Upper lobe of right lung (tissue), 1 donor: ENCODE measurements at places on chromosomes 13 and 19. TPM values are rescaled to one million over a fixed set of nuclear protein-coding genes. Genes with fewer than 3 reads are reported as not detected.

- H3K4me3 ChIP-seq: no peak overlapping the region
- peaks cover 7% of the 10 kb centered on the region for H3K36me3 ChIP-seq
Measured at GRCh38 chr19:6274756-6275155, 5.0 kb downstream of the MLLT1 start.

GRCh38 chr13:52405369-52405766, 604 bp downstream of the THSD1 start:
- peak overlapping the region; percentile 69 for H3K4me3 ChIP-seq
- no peak for DNase-seq
- no peaks in the 10 kb centered on the region for H3K36me3 ChIP-seq
- peak overlapping the region; percentile 78 for H3K27ac ChIP-seq
- H3K27me3 ChIP-seq: no peaks in the 10 kb centered on the region
- peaks cover 17% of the 10 kb centered on the region for H3K4me1 ChIP-seq

DNA sequence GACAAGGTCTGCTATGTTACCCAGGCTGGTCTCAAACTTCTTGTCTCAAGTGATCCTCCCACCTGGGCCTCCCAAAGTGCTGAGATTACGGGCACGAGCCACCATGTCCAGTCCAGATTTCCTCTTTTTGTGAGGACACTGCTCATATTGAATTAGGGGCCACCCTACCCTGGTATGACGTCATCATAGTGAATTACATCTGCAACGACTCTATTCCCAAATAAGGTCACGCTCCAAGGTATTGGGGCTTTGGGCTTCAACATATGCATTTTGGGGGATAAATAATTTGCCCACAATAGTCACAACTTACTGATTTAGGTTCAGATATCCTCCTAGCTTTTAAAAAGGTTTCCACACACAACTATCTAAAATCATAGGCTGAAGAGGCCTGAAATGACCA, 9.5 kb downstream of the SLC15A1 start:
- H3K4me3 ChIP-seq: no peak overlapping the region
- no peaks in the 10 kb centered on the region for H3K27me3 ChIP-seq
- no peaks in the 10 kb centered on the region for H3K4me1 ChIP-seq
- H3K27ac ChIP-seq: no peak overlapping the region

- H3K36me3 ChIP-seq: no peaks in the 10 kb centered on the region
- DNase-seq: no peak
- no peak overlapping the region for H3K4me3 ChIP-seq
- H3K27me3 ChIP-seq: no peaks in the 10 kb centered on the region
- H3K4me1 ChIP-seq: no peaks in the 10 kb centered on the region
Measured at GRCh38 chr13:48760626-48761025, 106.9 kb downstream of the CYSLTR2 start.

GRCh38 chr19:29247872-29248271, 34.9 kb upstream of the UQCRFS1 start:
- no peak for DNase-seq
- no peaks in the 10 kb centered on the region for H3K4me1 ChIP-seq
- peaks cover 14% of the 10 kb centered on the region for H3K27me3 ChIP-seq

- no peaks in the 10 kb centered on the region for H3K36me3 ChIP-seq
- H3K4me1 ChIP-seq: no peaks in the 10 kb centered on the region
- no peak overlapping the region for H3K4me3 ChIP-seq
- no peaks in the 10 kb centered on the region for H3K27me3 ChIP-seq
Measured at GRCh38 chr13:32347651-32348050, 32.3 kb downstream of the BRCA2 start.

- no peak overlapping the region for H3K4me3 ChIP-seq
- peaks cover 72% of the 10 kb centered on the region for H3K36me3 ChIP-seq
- no peak for DNase-seq
- no peaks in the 10 kb centered on the region for H3K4me1 ChIP-seq
Measured at GRCh38 chr19:7932276-7932929, 6.5 kb upstream of the CTXN1 start.

GRCh38 chr13:19606737-19607136, 26.7 kb upstream of the MPHOSPH8 start:
- no peak overlapping the region for H3K27ac ChIP-seq
- no peak for DNase-seq
- no peaks in the 10 kb centered on the region for H3K36me3 ChIP-seq
- peaks cover 7% of the 10 kb centered on the region for H3K4me1 ChIP-seq

DNA sequence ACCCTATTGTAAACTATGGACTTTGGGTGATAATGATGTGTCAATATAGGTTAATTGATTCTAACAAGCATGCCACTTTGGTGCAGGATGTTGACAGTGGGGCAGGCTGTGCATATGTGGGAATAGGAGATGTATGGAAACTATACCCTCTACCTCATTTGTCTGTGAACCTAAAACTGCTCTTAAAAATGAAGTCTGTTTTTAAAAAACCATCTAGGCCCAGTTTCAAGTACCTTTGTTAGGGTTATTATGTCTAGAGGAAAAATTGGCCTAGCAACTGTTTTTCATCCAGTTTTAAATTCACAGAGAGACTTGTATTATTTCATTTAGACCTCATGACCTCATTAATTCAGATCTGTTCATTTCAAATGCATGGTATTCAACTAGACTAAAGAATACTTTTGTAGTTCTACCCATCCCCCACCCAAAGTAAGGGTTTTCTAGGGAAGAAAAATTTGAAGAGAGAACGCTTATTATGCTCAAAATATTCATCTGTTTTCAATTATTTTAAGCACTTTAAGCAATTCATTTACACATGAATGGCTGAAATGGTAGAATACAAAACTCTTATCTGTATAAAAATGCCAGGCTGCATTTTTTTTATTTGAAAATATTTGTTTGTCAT, 1781.9 kb upstream of the MIR17HG start:
- H3K4me3 ChIP-seq: no peak overlapping the region
- no peak for DNase-seq
- H3K4me1 ChIP-seq: no peaks in the 10 kb centered on the region
- no peak overlapping the region for H3K27ac ChIP-seq

- no peak overlapping the region for H3K27ac ChIP-seq
- no peaks in the 10 kb centered on the region for H3K27me3 ChIP-seq
- H3K4me3 ChIP-seq: no peak overlapping the region
Measured at GRCh38 chr13:113803409-113804016, 44.5 kb downstream of the TMEM255B start.

DNA sequence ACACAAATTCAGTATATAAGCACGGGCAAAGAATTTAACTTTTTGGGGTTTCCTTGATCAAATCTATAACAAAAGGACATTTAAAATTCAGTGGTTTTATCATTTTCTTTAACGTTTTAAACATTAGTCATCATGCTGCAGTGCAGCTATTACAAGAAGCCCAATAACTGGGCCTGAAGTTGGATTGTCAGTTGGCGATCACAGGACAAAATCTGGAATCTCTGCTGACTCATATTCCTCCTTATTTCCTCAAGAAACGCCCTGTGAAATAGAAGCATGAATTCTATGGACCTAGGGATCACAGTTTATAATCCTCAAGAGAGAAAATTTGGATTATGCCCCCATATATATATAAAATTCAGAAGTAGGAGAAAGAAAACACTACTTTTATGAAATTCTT, 971.6 kb upstream of the MIR17HG start:
- no peak overlapping the region for H3K27ac ChIP-seq
- H3K4me3 ChIP-seq: no peak overlapping the region
- no peak for DNase-seq
- no peaks in the 10 kb centered on the region for H3K27me3 ChIP-seq
- no peaks in the 10 kb centered on the region for H3K36me3 ChIP-seq

- peaks cover 29% of the 10 kb centered on the region for H3K36me3 ChIP-seq
- DNase-seq: no peak
- no peaks in the 10 kb centered on the region for H3K4me1 ChIP-seq
- no peak overlapping the region for H3K4me3 ChIP-seq
Measured at GRCh38 chr13:75825594-75825993, 189.5 kb downstream of the LMO7 start.

PSG6 gene
- not detected for total RNA-seq

TPTE2 gene
- total RNA-seq: not detected

TUBB4A gene
- total RNA-seq: 0.58 TPM

ACTMAP gene
- 18.5 TPM for total RNA-seq

DMRTC2 gene
- total RNA-seq: not detected

ZSCAN4 gene
- total RNA-seq: not detected

KCNN4 gene
- total RNA-seq: 7.3 TPM
